ENCODE measurements at places on chromosomes 6 and 20.

GRCh38 chr20:54102543-54102942, 32.1 kb upstream of the BCAS1 start:
- no peak for DNase-seq

GRCh38 chr6:111382476-111383294, 100.3 kb downstream of the REV3L start:
- no peak for DNase-seq

- DNase-seq: no peak
Observed at GRCh38 chr20:62282877-62283503, 19.8 kb upstream of the ADRM1 start.

DNA sequence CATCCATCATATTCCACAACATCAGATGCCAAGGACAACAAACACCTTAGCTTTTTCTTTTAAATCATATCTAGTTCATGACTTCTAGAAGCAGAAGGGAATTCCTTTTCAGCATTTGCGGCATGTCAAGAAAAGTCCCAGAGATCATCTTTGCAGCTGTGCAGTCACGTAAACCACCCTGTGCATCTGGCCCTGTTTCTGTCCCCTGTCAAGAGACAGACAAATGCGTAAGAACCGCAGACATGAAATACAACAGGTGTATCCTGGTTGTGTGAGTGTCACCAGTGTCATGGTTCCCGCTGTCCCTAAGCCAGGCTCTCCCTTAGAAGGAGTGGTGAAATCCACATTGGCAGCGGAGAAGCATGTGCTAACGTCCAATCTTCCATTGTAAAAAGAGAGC, 28.1 kb downstream of the LY86 start:
- no peak for DNase-seq

DNA sequence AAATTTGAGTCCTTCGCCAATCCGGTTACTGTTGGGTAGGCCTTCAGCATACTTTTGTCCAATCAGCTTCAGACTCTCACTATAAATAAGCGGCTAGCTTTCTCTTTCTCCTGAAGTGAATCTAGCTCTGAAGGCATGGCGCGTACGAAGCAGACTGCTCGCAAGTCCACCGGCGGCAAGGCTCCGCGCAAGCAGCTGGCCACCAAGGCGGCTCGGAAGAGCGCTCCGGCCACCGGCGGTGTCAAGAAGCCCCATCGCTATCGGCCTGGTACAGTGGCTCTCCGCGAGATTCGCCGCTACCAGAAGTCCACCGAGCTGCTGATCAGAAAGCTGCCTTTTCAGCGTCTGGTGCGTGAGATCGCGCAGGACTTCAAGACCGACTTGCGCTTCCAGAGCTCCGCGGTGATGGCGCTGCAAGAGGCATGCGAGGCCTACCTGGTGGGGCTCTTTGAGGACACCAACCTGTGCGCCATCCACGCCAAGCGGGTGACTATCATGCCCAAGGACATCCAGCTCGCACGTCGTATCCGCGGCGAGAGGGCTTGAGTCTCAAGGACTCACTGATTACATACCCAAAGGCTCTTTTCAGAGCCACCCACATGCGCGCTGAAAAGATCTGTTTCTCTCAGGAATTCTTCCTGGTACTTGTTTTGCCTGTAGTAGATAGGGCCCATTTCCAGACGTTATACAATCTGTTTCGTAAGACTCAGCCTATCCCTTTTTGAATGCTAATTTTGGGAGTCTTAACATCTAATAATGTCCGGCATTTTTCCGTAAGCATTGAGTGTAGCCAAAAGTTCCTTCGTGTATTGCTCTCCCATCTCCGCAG, 102.0 kb downstream of the OR2B2 start:
- DNase-seq: no peak

DNA sequence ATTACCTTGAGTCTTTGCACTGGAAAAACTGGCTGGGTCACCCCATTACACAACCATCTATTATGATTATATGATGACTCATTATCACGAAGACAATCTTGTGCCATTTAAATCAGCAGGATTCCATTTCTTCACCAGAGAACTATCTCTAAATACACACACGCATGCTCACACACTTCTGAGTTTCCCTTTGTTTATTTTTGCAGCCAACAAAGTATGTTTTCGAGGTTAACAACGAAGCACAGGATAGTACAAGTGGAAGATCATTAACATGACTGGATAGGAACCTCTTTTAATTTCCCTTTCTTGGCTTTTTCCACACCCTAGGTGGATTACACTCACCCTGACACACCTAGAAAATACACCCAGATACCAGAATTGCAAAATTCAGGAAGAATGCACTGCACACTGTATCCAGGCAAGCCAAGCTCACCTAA, 18.9 kb downstream of the PERP start:
- DNase-seq: no peak

DNA sequence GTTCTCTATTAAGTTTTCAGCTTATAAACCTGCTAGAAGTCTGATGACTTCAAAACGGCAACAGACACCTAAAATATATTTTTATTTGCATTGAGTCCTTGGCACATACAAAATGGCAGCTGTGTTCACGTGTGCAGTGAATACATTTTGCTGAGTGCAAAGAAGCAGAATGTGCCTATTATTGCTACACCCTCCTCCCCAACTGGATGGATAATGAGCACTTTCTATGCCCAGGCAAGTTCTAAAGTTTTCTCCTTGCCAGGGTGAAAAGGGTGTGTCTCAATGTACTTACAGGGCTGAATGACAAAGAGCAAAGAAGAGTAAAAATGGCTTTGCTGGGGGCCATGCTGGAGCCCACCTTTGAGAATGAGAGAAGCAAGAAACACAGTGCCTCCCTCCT, 4.0 kb upstream of the FERMT1 start:
- DNase-seq: no peak

GRCh38 chr6:8084586-8084985, 17.8 kb downstream of the EEF1E1 start:
- DNase-seq: no peak

- no peak for DNase-seq
Observed at GRCh38 chr6:116779573-116780164, 14.2 kb upstream of the FAM162B start.

GRCh38 chr6:136763255-136763654, 29.0 kb downstream of the MAP3K5 start:
- no peak for DNase-seq

DNA sequence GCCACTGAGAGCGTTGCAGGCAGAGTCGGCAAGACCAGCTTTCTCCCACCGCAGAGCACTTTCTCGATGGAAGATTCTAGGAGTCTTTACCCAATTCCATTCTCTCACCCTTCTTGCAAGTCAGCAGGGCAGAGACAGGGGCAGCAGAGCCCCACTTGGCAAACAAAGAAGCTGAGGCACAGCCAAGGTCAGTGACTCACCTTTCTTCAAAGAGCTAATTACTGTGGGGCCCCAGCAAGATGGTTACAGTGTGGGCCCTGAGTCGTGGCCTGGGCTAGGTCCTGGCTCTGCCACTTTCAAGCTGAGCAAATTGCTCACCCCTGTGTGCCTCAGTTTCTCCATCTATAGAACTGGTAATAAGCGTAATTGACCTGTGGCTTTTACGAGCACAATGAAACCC, 277.0 kb downstream of the PREX1 start:
- no peak for DNase-seq

- no peak for DNase-seq
Observed at GRCh38 chr20:62675156-62675876, 33.0 kb downstream of the SLCO4A1 start.

GRCh38 chr20:7912551-7912950, 27.7 kb downstream of the HAO1 start:
- no peak for DNase-seq

DNA sequence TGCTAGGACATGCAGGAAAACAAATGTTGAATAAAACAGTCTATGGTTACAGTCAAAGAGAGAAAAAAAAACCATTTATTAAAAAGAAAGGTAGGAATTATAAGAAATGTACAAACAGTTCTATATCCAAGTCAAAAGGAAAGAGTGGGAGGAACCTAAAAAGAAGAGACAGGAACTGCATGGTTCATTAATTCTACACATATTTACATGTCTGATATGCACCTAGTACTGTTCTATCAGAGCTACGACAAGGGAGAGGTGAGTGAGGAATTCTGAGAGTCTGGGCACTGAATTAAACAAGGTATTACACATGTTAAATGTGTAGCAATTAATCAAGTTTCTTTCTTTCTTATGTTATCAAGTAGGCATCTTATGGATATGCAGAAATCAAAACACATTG, 41.9 kb downstream of the SYCP2 start:
- DNase-seq: no peak

DNA sequence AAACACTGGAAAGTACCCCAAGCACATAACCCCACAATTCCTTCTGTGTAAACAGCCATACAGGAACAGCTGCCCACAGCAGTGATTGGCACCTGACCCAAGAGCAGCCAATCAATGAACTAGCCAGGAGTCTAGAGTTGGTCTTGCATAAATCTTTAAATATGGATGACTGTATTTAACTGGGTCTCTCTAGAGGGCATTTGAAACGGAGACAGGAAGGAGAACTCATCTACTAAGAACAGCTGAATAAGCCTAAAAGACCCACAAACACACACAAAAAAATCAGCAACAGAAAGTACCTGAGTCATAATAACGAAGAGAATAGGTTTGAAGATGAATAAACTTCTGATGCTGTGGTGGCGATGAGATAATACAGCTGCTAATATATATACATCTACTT, 49.0 kb upstream of the ASF1A start:
- DNase-seq: no peak

GRCh38 chr20:54475334-54476168, at the start of gene DOK5:
DOK5 (plus strand) TSS chr20:54475593; CDS start chr20:54475947, 354 bp downstream.
- no peak for DNase-seq

GRCh38 chr6:44537306-44538049, 150.0 kb downstream of the CDC5L start:
- DNase-seq: no peak

DNA sequence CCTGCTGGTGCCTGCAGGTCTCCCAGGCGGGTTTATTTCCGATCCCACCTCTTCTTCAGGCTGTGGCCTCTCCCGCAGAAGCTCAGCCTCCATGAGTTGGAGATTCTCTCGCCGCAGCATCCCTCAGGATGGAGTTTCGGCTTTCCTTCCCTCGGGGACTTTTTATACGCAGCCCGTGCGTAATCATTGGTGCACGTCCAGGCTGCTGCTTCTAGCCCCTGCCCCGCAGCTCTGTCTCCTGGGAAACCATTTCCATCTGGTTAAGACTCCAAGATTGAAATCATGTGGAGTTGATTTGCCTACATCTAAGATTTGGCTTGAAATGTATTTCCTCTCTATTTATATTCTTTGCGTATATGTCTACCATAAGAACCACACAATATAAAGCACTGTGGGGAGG, 46.7 kb upstream of the CARMIL1 start:
- no peak for DNase-seq

GRCh38 chr6:167306401-167306998, 15.4 kb downstream of the UNC93A start:
- DNase-seq: no peak

GRCh38 chr6:109595998-109596397, 95.0 kb downstream of the AK9 start:
- no peak for DNase-seq

DNA sequence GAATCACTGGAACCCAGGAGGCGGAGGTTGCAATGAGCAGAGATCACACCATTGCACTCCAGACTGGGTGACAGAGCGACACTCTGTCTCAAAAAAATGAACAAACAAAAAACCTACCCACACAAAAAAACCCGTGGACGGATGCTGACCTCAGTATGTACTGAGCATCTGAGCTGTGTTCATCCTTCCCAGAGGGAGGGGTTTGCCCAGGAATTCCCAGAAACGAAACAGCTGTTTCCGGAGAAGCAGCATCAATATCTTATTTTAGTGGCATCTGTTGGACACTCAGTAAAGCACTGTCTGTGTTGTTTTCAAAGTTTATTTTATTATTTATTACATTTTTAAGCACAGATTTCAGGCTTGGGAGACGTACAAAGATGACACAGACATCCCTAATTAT, 18.7 kb downstream of the NANP start:
- no peak for DNase-seq

DNA sequence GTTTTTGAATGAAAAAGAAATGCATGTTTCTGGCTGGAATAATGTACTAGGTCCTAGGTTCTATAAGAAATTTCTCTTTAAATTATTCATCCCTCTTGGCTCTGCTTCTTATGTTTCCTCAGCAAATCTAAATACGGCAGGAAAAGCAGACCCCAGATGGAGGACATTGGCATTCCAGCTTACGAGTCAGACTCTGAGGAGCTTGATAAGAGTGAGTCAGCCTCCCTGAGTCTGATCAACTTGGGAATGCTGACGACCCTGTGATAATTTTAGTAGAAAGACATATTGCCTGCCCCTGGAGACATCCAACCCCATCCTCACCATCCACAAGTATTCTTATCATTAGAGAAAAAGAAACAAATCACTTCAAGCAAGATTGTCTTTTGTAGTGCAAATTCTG, 509.7 kb upstream of the MARCKS start:
- no peak for DNase-seq

DNA sequence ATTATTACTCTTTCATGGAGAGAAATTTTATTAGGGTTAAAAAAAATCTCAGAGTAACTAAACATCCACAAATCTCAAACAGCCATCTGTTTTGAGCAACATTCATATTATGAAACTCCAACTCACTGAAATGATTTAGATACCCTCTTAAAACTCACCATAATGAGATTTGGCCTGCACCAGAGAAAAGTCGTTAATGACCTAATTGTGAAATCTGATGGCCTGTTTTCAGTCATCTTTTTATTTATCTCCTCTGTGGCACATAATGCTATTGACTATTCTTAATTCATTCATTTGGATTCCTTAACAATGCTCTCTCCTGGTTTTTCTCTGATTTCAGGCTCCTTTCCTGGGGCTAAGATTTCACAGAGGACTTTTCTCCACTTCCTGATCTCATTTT, 192.7 kb downstream of the RNF144B start:
- DNase-seq: no peak

DNA sequence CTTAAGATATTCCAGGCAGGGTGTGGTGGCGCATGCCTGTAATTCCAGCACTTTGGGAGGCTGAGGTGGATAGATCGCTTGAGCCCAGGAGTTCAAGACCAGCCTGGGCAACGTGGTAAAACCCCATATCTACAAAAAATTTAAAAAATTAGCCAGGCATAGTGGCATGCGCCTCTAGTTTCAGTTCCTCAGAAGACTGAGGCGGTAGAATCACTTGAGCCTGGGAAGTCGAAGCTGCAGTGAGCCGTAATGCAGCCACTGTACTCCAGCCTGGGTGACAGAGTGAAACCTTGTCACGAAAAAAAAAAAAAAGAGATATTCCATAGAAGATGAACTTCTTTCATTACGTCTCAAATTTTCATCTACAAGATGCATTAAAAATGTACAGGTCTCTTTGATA, 46.7 kb upstream of the ISM1 start:
- DNase-seq: no peak

- no peak for DNase-seq
Observed at GRCh38 chr6:16244869-16245451, 6.6 kb downstream of the GMPR start.

- no peak for DNase-seq
Observed at GRCh38 chr6:88183471-88183870, 17.3 kb upstream of the CNR1 start.

DNA sequence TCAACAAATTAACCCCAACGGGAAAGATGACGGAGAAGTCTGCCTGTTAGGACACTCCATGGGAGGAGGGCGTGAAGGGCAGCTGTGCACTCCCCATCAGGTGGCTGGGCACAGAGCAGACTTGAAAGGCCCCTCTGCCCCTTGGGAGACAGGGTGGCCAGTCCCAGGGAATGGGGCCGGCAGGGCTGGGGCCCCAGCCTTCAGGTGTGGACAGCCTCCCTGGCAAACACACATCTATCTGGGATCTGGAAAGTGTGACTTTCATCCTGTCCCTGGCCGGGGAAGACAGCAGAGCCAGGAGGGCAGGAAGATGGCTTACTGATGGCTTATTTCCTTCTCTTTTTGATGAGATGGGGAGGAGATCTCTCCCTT, 4.5 kb upstream of the FRMD1 start:
- no peak for DNase-seq

- no peak for DNase-seq
Observed at GRCh38 chr6:121764493-121764892, 329.0 kb downstream of the GJA1 start.

Measured in GM19239 (cell line).